GM12878 (cell line): ENCODE measurements at places on chromosomes 16 and 17.

DNA sequence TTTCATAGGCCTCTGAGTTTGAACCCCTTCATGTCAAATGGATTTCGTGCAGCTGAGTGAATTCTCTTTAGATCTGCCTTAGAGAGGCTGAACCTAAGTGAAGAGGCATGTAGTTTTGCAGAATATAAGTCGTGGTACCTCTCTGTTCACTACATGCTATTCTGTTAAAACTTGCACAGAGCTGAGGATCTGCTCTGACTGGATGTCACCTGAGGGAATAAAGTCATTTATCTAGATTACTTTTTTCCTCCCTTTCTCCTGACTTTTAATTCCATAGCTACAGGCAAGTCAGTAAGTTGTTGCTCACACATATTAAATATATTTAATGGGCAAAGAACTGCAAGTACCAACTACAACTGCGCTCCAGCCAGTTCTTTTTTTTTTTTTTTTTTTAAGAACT, 64.7 kb downstream of the WNT3 start:
- no peak for DNase-seq

DNA sequence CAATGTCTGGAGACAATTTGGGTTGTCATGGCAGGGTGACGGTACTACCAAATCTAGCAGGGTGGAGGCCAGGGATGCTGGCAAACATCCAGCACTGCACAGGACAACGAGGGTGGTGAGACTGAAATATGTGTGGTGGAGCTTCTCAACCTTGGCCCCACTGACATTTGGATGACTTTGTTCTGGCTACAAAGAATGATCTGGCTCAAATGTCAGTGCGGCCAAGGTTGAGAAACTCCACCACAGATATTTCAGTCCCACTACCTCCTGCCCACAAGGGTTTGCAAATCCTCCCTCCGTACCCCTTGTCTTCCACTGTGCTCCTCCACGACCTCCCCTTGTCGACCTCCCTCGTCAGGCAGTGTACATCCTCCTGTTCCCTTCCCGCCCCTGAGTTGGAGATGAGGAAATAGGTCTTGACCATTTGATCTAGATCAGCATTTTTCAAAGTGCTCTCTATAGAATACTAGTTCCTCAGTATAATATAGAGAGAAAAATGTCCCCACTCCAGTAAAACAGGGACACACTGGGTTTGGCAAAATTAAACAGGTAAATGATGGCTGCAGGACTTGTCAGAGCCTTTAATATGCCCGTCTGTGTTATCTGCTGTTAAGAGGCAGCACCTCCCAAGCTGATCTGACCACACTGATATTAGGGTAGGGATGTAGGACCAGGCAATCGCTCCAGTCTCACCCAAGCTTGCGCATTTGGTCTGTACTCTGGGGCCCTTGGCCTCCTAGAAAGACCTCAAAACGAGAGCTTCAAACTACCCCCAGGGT, 6.8 kb downstream of the OSGIN1 start:
- no peak for DNase-seq

GRCh38 chr17:59093702-59094231, 12.9 kb downstream of the TRIM37 start:
- no peak for DNase-seq

GRCh38 chr17:34721326-34721725, 141.9 kb downstream of the TMEM132E start:
- no peak for DNase-seq

- no peak for DNase-seq
Measured at GRCh38 chr16:75039941-75040340, 41.1 kb downstream of the ZNRF1 start.

GRCh38 chr16:73210686-73211085, 162.8 kb upstream of the ZFHX3 start:
- DNase-seq = no peak

- DNase-seq = no peak
Measured at GRCh38 chr17:80220736-80221215, 549 bp downstream of the SLC26A11 start.

DNA sequence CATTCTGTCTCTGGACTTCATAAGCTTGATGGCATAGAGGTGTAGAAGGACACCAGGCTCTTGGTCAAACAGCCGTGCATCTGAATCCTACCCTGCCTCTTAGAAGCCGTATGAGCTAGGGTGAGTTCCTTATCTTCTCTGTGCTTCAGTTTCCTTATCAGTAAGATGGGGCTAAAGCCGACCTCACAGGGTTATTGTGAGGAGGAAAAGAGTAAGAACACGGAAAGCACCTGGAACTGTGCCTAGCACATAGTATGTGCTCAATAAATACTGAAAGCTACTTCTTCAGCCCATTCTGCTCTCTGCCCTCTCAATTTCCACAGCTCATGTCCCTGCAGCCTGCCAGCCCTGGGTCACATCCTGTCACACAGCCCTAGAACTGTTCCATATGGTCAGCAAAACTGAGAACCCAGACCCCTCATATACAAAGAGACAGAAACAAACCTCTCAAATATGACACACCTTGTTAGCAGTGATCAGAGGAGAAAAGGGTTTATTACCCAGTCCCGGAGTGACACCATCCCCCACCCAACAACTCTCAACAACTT, 17.0 kb upstream of the UBTF start:
- peak; percentile 66 for DNase-seq

- no peak for DNase-seq
Measured at GRCh38 chr16:27723711-27724481, 174.0 kb downstream of the KATNIP start.

GRCh38 chr17:72030067-72030899, 90.5 kb upstream of the SOX9 start:
- DNase-seq = peak; percentile 71

DNA sequence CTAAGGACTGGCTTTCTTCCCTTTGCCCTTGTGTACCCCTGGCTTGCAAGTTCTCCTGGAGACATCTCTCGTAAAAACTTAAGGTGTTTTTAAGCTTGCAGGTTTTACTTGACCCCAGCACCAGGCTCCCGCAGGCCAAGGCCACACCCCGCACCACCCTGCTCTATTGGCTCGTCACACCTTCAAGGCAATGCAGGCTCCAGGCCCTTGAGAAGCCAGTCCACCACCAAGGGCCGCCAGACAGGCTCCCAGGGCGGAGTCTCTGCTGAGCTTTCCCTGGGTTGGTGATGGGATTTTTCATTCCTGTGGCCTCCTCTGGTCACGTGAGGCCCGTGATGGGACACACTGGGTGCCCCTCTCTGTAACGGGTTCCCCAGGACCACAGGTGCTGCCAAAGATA, 9.9 kb downstream of the CSNK1D start:
- no peak for DNase-seq
